GM19239 (cell line): ENCODE measurements at places on chromosomes 2 and 18.
A peak's percentile ranks its signal among the peaks of the same experiment; 100 is the strongest.

GRCh38 chr2:239138610-239139009 lies 262.2 kb downstream of the HDAC4 start:
- DNase-seq, result no peak

GRCh38 chr2:2324119-2324518 lies 7.0 kb downstream of the MYT1L start:
- DNase-seq, result no peak

DNA sequence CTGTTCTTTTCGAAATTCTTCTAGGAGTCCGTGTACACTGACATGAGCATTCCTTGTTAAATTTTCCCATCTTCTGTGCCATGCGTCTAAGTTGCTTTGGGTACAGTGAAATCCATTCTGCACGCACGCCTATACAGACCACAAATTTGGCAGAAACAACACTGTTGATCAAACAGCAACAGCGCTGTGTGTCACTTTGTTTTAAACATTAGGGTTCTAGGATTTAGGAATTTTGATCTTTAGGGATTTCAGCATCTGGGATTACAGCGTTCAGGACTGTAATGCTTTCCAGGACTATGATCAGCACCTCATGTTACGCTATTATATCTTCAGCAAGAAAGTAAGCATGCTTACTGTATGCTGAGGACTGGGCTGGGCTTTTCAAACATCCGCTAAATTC lies 47.1 kb upstream of the FHL2 start:
- DNase-seq, result no peak

- no peak for DNase-seq
These were observed 270.6 kb downstream of the SOCS6 start for GRCh38 chr18:70559446-70559845.

GRCh38 chr2:24985511-24985910 lies 13.8 kb upstream of the DNAJC27 start:
- no peak for DNase-seq

DNA sequence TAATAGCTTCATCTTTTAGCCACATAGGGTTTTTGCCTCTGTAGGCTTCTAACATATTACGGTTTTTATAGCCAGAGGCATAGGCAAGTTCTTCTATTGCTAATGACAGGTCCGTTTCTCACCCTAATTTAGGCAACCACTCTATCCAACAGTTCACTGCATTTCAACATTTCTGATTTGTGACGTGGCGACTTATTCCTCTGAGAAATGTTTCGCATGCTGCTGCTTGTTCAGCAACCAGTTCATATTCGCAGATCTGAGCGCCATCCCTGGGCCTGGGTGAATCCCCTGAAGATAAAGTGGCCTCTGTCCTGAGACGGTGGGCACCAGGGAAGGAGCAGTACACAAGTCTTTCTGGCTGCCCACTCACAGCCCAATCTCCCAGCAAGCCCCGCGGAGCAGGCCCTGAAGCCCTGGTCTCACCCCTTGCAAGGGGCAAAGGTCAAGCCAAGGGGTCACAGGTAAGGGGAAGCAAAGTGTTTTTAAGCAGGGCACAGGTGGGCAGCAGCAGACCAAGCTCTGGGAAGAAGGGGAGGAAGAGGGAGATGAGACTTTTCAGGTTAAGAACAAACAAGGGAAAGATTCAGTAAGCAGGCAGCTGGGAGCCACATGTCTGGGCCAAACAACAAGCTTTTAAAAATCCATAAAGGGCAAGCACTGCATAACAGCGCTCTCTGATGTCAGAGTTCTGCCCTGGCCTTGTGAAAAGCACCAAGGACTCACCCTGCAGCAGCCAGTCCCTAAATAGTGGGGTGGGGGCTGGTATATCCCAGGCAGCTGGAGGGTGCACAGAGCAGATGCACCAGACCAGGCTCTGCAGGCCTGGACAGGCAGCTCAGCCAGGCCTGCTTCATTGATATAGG lies 10.8 kb upstream of the COX7A2L start:
- no peak for DNase-seq

GRCh38 chr2:6054161-6054671 lies 362.0 kb downstream of the SOX11 start:
- DNase-seq, result no peak

- no peak for DNase-seq
These were observed 48.9 kb upstream of the PXDN start for GRCh38 chr2:1793001-1793867.

- DNase-seq, result no peak
These were observed 53.9 kb downstream of the MSH2 start for GRCh38 chr2:47456851-47457250.

- no peak for DNase-seq
These were observed 2.5 kb upstream of the RHOB start for GRCh38 chr2:20444101-20444992.

DNA sequence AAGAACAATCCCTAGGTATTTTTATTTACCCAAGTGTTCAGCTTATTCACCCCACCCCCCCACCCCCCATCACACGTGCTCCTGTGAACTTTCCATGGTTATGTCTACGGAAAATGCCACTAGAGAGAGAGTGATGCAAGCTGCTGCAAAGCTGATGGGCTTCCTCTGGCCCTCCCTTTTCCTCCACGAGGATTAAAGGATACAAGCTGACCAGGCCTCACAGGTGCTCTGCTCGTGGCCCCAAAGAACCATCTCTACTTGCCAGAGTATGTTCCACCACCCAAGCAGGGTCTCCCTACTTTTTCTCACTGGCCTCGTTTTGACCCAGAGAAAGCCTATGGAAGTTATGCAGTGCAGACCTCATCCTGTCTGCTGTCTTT lies 342.6 kb downstream of the CELF4 start:
- no peak for DNase-seq

DNA sequence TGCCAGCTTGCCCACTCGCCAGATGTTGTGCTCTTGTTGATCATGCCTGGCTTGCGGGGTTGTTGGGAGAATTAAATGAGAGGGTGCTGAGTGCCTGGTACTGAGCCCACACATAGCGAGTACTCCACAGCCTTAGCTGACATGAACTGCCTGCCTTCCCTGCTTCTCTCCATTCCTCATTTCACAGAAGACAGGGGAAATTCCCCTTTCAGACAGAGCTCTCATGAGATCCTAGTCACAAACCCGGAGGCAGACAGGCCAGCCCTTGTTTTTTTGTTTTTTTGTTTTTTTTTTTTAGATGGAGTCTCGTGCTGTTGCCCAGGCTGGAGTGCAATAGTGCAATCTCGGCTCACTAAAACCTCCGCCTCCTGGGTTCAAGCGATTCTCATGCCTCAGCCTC lies 17.1 kb upstream of the DNMT3A start:
- DNase-seq, result no peak

DNA sequence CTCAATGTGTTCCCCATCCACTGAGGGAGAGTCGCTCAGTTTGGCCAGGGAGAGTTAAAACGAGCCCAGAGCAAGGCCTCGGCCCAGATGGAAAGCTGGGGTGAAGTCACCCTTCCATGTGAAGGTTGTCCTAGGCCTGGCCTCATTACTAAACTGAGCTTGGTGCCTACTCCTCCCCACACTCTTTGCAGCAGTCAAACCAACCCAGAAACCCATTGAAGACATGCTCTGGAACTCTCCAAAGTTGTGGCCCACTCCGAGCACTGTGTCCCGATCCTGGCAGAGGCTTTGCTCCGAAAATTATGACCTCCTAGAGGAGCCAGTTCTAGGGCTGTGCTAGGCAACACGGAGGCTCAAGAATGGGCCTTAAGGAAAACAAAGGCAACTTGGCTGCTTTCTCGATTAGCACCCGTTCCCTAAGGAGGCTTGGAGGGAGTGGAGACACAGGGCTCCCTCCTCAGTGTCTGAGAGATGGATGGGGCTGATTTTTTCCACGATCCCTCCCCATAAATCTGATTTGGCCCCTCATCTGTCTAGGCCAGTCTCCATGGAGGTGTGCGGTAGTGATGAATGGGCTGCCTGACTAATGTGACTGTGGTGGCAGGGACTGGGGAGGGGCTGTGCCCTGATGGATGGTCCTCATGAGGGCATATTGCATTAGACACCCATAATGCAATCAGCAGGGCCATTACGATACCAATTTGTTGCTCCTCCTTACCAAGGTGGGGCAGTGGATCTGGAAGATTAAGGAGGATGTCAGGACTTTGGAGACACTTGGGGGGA lies 11.7 kb upstream of the CYP26B1 start:
- no peak for DNase-seq

DNA sequence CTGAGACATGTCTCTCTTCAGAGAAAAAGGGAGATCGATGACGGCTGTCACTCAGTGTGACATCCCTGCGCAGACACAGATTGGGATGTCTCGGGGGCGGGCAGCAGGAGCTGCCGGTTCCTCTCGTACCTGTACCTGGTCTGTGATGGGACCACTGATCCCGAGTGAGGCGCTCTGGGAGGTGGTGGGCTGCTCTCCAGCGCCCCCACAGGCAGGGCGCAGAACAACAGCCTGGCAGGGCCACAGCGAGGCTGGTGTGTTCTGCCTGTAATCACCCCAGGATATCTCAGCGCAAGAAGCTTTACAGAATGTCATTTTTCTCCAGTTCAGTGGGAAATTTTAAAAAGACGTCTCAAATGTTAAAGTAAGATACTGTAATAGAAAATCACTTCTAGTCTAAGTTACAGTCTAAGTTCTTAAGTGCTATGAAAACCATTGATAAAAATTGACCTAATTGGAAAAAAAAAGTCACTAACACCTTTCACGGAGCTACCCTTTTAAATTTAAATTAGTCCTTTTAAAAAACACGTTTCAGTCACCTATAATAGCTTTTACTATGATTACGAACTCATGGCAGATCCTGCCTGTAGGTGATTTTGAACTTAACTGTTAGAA lies 189.8 kb downstream of the SNTG2 start:
- DNase-seq, result peak; percentile 14

DNA sequence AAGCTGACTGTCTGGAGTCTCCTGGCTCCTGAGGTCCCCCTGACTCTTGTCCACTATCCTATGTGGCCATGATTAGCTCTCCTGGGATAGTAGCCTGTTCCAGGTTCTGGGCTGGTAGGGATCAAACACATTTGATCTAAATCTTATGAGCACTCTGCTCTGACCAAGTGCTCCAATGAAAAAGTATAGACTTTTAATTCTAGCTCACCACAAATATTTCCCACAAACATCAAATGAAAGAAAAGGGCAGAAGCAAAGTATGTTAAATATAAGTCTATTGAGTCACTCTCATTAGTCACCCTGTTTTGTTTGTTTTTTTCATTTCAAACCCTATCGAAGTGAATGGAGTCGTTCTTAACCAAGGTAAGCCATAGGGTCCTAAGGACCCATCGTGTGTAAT lies 39.7 kb upstream of the NEDD4L start:
- no peak for DNase-seq

DNA sequence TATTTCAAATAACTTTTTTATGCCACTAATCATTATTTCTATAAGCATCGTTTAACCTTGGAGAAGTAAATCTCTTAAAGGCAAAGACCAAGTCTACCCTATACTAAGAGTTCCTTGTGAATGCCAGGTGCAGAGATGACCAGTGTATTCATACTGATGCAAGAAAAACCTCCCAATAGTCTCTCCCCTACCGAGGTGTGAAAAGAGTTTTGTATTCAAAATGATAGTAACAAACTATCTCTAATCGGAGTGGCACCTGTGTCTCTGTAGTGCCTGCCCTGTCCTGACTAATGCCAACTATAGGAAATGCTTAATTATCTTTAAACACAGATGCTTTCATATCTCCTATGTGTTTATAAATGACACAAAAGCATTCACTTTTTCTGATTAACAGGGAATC lies 798.5 kb downstream of the TRIB2 start:
- DNase-seq, result no peak

- DNase-seq, result no peak
These were observed 64.9 kb upstream of the PSMD14 start for GRCh38 chr2:161243312-161243711.

DNA sequence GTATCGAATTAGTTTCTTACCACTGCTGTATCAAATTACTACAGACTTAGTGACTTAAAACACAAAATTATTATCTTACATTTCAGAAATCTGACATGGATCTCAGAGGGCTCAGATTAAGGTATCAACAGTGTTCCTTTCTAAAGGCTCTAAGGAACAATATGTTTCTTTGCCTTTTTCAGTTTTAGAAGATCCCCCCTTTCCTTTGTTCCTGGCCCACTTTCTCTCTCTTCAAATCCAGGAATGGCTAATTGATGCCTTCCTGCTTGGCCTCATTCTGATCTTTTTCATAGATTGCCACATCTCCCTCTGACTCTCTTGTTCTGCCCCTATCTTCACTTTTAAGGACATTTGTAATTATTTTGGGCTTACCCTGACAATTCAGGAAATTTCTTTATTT lies 65.7 kb downstream of the LRP1B start:
- DNase-seq, result no peak

DNA sequence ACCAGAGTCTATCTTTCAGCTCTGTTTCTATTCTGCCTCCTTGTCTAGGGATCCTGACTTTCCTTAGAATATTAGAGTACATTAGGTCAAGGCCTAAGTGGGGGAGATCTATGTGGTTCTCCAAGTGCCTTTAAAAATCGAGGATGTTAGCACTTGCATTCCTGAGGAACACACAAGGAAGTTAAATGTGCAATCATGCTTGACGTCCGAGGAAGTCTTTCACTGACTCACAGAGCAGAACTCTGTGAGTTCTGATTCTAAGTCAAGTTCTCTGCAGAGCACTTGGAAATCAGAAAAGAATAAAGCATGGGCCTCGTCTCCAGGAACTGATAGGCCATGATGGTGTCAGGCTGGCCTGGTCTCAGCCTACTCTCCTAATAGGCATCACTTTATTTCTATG lies 17.2 kb downstream of the FHOD3 start:
- no peak for DNase-seq

DNA sequence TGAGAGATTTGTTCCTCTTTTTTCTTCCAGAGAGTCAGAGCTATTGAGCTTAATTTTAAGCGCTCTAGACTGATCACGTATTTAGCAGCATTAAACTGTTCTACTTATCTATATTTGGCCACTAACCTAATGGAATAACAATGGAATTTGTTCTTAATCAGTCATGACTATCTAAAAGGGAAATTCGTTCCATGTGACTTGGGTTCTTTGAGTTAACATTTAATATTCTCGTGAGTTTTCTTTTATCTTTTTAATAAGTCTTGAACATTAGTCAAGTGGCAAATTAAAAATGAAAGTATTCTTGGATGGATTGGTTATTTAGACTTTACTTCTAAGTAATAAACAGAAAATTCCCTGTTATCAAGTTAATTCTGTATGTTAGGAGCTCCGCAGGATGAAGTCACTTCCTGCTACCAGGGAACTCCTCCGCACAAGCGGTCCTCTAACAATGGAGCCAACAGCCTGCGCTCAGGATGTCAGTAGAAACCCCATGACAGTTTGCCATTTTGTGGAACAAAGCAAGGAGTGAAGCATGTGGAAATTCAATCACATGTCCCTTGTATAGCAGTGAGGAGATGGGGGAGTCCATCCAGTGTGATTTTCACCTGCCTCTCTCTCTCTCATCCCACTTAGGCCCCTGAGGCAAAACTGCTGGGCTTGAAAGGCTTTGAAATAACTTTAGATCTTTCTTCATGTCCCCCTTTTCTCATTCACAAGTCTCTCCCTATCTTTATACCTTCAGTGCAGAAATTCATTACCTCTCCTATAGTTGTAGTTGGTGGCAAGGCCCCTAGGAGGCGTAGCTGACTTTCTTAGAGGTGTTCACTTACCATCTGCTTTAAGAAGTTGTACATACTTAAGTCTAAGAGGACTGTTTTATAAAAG lies 138.1 kb downstream of the WDR7 start:
- DNase-seq, result peak; percentile 1

GRCh38 chr2:230874876-230875275 lies 10.1 kb downstream of the ITM2C start:
- no peak for DNase-seq
